Activated CD8-positive, alpha-beta T cell treated with anti-CD3 and anti-CD28 coated beads, Interleukin-2, amount 10 ng/mL, durations not matched to agents 7 days and 5 days (primary cell): ENCODE measurements at places on chromosomes 13 and 19.
A peak's percentile ranks its signal among the peaks of the same experiment; 100 is the strongest.

DNA sequence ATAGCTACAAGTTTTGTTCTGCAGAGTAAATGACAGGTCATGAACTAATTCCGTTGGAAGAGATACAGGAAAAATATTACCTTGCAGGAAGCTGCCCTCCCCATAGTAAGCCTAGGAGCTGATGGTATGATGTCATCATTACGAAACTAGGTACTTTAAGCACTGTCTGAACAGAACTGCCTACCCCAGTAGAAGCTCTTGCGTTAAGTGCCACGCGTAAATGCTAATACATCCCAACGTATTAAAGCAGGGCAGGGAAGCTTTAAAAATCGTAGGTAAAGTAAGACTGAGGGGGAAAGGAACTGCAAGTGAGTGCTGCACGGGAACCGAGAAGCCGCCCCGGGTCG lies 572 bp downstream of the UGGT2 start:
- DNase-seq, result no peak

DNA sequence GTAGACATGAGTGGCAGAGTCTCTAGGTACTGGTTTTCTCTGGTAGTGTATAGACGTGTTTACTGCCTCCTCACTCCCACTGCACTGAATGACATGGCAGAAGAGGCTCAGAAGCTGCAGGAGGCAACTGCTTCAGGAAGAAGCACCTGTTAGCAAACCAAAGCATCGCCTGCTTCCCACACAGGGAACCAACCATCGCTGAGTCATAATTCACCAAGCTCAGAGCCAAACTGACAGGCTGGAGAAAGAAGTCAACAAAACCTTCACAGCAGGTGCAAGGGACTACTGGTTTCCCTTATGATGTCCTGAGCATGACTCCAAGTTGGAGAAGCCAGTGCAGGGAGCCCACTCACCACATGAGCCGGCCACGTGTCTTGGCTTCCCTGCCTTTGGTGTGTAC lies 69.8 kb downstream of the KCTD12 start:
- no peak for DNase-seq

- no peak for DNase-seq
Observed at GRCh38 chr13:59368693-59369092, 795.0 kb downstream of the DIAPH3 start.

GRCh38 chr19:31154021-31154420 lies 195.2 kb downstream of the TSHZ3 start:
- no peak for DNase-seq

- no peak for DNase-seq
Observed at GRCh38 chr13:36251526-36251925, 37.2 kb upstream of the SOHLH2 start.

- DNase-seq, result no peak
Observed at GRCh38 chr19:46423188-46423587, 5.5 kb downstream of the PNMA8C start.

- peak; percentile 64 for DNase-seq
Observed at GRCh38 chr13:97359181-97360057, 74.5 kb upstream of the RAP2A start.

- DNase-seq, result no peak
Observed at GRCh38 chr19:46862974-46863632, 2.3 kb downstream of the ARHGAP35 start.

DNA sequence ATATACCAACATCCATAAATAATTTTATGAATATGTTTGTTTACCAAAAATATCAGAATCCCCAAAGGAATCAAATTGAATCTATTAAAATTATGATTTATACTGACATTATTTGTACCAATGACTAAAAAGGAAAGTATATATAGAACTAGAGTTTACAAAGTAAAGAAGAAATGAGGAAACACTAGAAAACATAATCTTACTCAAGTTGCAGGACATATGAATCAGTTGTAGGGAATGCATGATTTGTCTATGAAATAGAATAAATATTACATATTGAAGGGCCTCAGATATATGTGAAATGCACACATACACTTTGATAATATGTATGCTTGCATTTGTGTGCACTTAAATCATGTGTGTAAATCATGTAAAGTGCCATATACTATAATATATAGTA lies 1466.4 kb downstream of the EFNB2 start:
- no peak for DNase-seq

DNA sequence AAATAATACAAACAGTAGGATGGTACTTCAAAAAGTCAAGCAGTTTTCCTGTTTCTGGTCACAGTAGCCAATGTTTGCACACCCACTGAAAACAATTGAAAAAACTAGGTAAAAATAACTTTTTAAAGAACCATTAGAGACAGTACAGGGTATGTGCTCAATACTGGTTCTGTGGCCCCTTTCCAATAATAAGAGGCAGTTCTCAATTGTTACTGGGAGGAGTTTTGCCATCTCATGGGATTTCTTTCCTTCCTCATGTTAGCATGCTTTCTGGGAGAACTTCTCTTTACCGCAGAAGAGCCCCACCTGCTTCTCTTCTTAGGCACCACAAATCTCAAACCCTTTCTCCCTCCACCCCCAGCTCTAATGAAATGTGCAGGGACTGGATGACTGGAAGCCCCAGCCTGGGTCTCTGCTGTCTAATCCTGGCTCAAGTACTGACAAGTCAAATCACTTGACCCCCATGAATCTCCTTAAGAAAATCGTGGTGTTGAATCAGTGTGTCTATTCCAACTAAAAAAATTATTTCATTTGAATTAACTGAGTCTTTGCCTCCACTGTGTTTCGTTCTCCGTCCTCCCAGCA lies 14.6 kb downstream of the METTL21C start:
- DNase-seq, result no peak

GRCh38 chr19:3357992-3358688 lies 8.2 kb upstream of the NFIC start:
- no peak for DNase-seq

DNA sequence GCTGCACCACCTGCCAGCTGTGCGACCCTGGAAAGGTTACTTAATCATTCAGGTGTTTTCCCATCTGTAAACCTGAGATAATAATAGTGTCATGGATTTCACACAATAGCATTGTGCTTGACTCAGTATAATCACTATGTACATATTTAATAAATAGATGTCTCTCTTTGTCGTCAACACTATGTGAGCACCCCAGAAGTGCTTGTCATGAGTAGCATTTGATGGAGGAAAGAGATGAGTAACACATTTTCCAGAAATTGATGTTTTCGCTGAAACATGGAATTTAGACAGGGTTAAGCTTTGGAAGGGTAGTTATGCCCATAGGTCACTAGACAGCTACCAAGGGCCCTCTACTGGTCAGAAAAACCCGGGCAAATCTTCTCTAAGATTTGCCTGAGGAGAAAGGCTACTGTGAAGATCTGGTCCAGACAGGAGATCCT lies 9.5 kb upstream of the MBNL2 start:
- DNase-seq, result no peak

DNA sequence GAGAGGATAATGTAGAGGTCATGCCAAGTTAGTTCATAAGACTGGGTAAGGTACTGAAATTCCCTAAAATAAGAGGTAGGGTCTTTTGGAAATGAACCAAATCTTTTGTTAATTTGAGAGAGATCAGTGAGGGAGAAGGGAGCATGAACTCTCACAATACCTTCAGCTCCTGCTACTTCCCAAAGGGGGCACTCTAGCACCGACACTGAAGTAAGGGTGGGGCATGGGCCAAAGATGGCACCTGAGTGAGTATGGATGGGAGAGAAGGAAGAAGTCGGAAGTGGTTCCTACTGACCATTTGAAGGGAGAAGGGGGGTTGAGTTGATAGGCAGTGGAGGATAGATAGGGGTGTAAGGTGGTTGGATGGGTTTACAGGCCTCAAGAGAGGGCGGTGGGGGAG lies 86.6 kb downstream of the ZNF737 start:
- no peak for DNase-seq

DNA sequence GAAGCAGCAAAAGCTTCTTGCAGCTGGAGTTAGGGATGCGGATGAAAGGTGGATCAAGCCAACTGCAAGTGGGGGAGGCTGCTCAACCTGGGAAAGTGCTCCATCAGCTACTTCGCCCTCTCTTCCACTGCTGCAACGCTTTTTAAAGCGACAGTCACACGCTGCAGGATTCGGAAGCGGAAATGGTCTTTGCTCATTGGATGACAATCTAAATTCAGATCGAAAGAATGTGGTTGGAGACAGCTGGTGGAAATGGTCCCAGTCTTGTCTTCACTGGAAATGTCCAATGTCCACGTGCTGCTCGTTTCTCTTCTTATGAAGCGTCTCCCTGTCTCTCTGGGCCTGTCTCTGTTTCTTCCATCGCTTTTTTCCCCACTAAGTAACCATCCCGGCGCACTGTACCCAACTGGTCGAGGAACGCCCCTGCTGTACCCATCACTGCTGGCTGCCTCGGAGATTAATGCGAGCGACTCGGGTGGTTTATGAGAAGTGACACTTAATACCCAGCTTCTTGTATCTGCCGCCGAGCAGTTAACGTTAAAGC lies 2.1 kb upstream of the FGF9 start:
- peak; percentile 25 for DNase-seq

DNA sequence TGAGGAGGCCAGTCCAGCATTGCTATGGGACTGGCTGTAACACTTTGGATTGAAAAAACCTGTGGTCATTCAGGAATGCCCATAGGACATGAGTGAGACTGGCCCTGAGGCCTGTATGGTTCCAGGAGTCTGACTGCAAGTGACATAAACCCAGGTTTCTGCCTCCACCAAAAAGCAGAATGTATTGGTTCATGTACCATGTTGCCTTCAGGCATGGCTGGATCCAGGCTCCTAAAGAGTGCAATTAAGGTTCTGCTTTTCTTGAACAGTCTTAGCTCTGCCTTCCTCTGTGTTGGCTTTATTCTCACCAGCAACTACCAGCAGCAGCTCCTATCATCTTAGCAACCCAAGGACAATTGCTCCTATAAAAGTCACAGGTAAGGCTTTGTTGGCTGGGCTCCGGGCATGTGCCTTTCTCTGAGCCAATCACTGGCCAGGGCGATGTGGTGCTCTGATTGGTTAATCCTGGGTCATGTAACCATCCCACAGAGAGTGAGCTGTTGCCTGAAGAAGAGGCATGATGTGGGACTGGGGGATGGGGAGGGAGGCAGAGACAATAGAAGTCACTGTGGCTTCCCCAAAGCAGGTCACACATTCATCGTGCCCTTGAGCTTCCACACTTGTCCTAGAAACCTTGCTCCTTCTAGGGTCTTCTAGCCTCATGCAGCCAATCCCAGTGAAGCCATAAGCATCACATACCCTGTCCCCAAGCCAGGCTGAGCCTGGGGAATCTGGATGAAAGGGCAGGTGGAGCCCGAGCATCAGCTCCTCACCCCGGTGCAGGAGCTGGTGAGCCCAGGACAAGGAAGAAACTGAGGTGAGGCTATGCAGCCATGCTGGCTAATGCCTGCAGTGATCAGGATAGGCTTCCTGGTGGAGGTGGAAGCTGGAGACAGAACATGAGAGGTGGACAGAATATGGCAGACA lies 123.9 kb downstream of the URI1 start:
- DNase-seq, result no peak

GRCh38 chr19:47427241-47428176 lies 8.2 kb upstream of the MEIS3 start:
- peak; percentile 80 for DNase-seq

DNA sequence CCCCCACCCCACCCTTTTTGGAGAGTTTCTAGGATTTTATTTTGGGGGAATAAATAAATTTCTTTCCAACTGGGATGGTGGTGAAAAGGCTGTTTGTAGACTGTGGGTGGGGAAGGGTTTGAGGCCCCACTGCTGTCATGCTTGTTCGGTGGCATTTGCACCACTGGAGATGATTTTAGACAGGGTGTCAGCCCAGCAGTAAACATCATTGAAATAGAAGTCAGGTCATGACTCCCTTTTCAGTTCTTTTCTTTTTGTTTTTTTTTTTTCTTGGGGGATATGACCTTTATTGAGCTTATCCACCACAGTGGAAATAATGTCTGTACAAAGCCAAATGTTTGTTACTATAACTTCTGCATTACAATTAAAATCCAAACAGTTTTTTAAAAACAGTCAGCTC lies 14.1 kb downstream of the UBAC2 start:
- peak; percentile 18 for DNase-seq

DNA sequence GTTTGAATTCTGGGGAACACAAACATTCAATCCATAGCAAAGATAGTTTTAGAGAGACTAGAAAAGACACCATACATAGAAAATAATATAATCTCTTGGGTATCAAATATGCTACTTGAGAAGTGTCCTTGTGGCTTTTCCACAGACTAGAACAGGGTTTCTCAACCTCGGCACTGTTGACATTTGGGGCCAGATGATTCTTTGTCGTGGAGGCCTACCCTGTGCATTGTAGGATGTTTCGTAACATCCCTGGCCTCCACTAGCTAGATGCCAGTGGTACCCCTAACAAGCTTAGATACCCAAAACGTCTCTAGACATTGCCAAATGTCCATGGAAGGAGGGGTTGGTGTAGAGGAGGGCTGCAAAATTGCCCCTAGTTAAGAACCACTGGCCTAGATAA lies 2.2 kb upstream of the ESD start:
- no peak for DNase-seq

GRCh38 chr13:50915565-50915964 lies 6.0 kb downstream of the RNASEH2B start:
- peak; percentile 44 for DNase-seq

DNA sequence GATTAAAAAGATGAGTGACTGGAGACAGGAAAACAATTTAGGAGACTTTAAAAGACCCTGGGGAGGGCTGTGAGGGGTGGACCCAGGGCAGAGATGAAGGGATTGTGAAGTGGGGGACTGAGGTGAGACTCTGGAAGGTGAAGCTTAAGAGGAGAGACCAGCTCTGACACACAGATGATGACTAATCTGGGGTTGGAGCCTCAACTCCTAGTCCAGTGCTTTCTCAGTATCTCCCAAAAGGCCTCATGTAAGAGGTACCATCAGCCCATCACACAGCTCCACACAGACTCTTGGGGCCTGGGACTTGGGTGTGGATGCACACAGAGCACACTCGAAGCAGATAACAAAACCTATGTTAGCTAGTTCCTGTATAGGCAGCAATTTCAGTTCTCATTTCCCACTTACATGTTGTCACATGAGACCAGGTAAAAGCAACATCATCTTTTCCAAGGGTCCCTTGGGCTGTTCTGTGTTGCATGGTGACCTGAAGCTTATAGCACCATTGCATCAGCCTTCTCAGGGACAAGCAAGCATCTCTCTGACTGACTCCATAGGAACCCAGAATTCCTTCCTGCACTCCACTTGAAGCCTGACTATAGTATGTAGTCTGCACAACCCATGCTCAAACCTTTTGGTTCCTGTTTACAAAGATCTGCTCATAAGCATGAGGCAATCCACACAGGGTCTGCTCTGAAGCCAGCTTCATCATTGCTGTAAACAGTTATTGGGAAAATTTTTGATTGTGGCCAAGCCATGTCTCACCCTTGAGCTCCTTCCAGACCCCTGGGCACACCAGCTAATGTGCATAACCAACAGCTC lies 88.6 kb upstream of the MYCBP2 start:
- no peak for DNase-seq

GRCh38 chr13:112457485-112457884 lies 81.3 kb downstream of the SPACA7 start:
- DNase-seq, result no peak

DNA sequence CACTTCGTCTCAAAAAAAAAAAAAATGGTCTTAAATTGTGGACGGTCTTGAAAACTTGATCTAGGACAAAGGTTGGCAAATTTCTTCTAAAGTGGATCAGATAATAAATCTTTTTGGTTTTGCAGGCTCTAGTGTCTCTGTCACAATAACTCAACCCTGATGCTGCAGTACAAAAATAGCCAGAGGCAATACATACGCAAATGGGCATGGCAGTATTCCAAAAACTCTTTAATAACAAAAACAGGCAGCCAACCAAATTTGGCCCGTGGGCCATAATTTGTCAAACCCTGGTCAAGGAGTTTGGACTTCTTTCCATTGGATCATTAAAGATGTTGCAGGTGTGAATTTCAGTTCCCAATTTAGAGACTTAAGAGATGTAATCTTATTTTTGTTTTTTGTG lies 93.5 kb upstream of the MRI1 start:
- no peak for DNase-seq

- no peak for DNase-seq
Observed at GRCh38 chr19:49585023-49585422, 3.9 kb downstream of the PRRG2 start.
